ENCODE measurements at places on chromosomes 7 and 10. TPM values are rescaled to one million over a fixed set of nuclear protein-coding genes. Genes with fewer than 3 reads are reported as not detected.

The UNCX gene
- total RNA-seq, result 2.3 TPM

The PLCE1 gene
- 10.6 TPM for total RNA-seq

The ANKRD61 gene
- total RNA-seq, result 0.46 TPM

The NACAD gene
- 7.6 TPM for total RNA-seq

The ACSL5 gene
- 2.3 TPM for total RNA-seq

The XRCC2 gene
- 4.6 TPM for total RNA-seq

The FAM170B gene
- not detected for total RNA-seq

Measured in diencephalon (tissue), 1 donor.